Tongue (tissue), 3 donors: ENCODE measurements at places on chromosomes 5 and 9.

DNA sequence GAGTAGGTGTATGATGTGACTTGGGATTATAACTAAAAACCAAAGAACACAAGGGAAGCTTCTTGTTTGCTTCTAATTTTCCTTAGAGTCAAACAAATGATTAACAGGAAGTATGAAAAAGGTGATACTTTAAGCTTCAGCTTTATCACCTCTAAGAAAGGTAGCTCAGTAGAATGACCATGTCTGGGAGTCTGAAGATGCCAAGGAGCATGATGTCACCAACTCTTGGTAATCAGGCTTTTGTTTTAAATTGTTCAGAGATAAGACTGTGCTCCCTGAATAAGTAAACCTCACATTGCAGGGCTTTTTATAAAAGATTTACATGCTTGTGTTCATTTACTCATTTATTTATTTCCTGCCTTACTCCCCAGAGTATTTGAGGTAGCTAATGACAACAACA is 169.9 kb downstream of the FER start:
- DNase-seq = no peak

GRCh38 chr5:173689171-173689736 is 72.8 kb upstream of the BOD1 start:
- DNase-seq = no peak

GRCh38 chr9:16414451-16414850 is 456.0 kb downstream of the BNC2 start:
- DNase-seq = no peak

DNA sequence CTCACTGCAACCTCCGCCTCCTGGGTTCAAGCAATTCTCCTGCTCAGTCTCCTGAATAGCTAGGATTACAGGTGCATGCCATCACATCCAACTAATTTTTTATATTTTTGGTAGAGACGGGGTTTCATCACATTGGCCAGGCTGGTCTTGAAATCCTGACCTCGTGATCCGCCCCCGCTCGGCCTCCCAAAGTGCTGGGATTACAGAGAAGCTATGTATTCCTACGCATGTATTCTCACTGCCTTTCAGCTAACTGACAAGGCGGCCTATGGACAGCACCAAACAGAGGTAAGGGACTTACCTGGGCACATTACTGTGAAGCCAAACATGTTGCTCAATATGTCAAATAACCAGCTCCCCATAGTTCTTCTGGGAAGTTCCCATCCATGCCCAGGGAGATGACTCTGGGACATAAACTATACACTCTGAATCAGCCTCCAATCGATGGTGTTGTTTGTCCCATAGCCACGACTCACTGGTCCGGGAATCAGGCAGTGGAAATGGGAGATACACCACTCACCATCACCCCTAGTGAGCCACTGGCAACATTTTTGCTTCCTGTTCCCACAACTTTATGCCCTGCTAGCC is 114.6 kb downstream of the SYK start:
- no peak for DNase-seq

- no peak for DNase-seq
Measured at GRCh38 chr5:158384535-158385481, 525.9 kb upstream of the CLINT1 start.

- no peak for DNase-seq
Measured at GRCh38 chr5:170444969-170445505, 55.9 kb upstream of the KCNMB1 start.

GRCh38 chr5:104186100-104186499 is 623.5 kb upstream of the NUDT12 start:
- DNase-seq = no peak

DNA sequence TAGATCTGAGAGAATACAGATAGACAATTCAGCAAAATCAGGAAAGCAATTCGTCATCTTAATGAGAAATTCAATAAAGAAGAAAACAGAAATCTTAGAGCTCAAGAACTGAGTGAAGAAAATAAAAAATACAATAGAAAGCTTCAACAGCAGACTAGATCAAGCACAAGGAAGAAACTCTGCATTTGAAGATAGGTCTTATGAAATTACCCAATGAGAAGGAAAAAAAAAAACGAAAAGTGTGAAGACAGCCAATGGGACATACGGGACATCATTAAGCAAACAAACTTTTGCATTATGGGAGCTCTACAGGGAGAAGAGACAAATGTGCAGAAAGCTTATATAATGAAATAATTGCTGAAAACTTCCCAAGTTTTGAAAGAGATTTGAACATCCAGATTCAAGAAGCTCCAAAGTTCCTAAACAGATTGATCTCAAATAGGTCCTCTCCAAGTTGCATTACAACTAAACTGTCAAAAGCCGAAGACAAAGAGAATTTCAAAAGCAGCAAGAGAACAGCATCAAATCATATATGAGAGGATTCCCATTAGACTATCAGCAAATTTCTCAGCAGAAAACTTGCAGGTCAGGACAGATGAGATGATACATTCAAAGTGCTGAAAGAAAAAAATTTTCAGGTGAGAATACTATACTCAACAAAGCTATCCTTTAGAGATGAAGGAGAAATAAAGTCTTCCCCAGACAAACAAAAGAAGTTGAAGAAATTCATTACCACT is 10.8 kb upstream of the RLN2 start:
- DNase-seq = no peak

GRCh38 chr5:60929024-60929423 is 15.8 kb downstream of the ERCC8 start:
- DNase-seq = no peak

DNA sequence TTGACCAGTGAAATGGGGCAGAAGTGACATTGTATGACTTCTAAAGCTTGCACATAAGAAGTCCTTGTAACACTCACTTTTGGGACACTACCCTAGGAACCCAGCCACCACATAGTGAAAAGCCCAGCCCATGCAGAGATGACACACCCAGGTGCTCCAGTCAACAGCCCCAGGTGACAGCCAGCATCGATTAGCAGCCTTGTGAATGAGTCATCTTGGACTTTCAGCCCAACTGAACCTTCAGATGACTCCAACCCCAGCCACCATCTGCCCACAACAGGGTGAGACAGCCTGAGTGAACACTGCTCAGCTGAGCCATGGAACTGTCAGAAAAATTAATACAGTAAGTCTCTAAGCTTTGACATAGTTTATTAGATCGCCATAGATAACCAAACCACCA is 458.6 kb downstream of the ZSWIM6 start:
- DNase-seq = no peak

- peak; percentile 72 for DNase-seq
Measured at GRCh38 chr9:76810377-76810957, 46.2 kb downstream of the PCA3 start.

DNA sequence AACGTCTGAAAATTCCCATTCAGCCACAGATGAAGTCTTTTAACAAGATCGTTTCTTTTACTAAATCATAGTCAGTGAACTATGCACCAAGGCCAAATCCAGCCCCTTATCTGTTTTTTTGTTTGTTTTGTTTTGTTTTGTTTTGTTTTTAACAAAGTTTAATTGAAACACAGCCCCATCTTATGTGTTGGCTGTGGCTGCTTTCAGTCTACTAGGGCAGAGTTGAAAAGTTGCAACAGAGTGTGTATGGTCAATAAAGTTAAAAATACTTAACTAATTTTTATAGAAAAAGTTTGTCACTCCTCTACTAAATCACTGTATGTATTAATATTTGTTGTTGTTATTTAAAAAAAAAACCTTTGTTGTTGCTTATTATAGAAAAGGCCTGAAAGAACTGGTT is 137.1 kb downstream of the CAAP1 start:
- no peak for DNase-seq

- peak; percentile 29 for DNase-seq
Measured at GRCh38 chr9:95876595-95876994, 1.1 kb downstream of the ERCC6L2 start.

GRCh38 chr5:124716169-124716568 is 30.3 kb downstream of the ZNF608 start:
- no peak for DNase-seq

DNA sequence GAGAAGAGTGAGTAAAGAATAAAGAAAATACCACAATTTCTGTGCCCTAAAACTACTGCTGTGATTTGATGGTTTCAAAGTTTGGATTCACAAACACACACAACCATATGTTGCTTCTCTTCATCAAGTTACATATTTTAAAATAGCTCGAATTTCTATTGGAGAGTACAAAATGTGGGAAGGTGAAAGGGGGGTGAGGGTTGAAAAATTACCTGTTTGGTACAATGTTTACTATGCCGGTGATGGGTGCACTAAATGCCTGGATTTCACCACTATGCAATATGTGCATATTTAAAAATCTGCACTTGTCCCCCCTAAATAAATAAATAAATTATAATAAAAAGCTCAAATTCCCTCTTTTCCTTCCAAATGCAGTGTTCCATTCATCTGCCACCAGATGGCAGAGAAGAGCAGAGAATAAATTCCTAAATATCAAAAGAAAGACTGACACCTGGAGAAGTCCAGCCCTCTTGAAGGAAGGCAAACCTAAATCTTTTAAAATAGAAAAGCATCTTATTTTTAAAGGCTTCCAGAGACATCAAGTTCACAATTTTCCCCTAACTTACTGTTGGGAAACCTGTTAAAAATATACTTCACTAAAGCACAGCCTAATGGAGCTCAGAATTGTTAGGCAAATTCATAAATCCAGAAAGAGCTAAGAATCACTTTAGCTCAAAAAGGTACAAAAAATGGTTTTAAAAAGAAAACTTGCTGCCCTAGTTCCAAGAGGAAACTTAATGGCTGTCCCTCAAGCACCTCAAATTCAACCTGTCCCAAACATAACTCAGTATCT is 24.8 kb upstream of the HNRNPA0 start:
- DNase-seq = peak; percentile 79

- DNase-seq = no peak
Measured at GRCh38 chr9:34318163-34318790, 10.8 kb downstream of the KIF24 start.

DNA sequence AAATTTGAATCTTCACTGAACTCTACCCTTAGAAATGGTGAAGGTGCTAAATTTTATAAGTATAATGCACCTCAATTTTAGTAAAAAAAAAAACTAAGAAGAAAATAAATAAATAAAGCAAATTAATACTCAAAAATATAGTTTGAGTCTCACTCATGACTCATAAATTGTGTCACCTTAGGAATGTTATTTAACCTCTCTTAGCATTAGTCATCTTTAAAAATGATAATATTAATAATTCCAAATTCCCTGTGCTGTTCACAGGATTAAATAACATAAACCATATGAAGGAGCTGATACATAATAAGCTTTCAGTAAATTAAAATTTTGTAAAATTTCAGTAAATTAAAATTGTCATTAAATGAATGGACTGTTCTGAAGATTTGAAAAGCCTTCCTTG is 339.8 kb upstream of the RGMB start:
- DNase-seq = no peak

GRCh38 chr9:111949919-111950318 is 53.3 kb downstream of the UGCG start:
- no peak for DNase-seq

DNA sequence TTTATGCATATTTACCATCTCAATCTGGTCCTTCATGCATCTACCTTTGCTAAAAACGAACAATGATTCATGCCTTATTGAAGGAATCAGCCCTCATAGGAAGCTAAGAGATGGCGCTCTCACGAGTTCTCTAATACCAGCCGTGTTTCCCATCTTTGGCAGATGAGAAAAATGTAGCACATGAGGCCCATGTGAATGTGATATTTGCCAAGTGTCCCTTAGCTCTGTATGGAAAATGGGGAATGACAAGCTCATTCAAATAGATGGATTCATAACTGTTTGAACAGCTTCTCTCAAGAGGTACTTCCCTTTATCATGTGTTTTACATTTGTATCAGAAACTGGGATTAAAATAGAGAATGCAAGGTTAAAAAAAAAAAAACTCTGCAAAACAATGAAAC is 66.1 kb downstream of the TTC39B start:
- DNase-seq = no peak

DNA sequence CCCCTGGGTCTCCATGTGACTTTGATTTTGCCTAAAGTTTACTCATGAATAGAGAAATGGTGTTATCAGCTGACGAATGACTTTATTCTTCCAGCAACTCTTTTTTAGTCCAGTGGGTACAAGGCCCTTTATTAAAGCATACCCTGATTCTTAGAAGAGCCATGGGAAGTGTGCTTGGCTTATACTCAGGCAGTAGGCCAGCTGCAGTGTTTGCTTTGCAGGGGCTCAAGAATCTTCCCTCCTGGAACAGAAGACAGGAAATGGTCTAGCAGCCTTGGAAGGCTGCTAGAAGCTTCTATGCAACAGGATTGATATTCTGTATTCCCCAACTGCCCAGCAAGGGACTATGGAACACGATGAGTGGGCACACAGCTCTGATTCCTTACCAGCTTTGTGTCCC is 73.4 kb upstream of the PLPP6 start:
- DNase-seq = no peak

DNA sequence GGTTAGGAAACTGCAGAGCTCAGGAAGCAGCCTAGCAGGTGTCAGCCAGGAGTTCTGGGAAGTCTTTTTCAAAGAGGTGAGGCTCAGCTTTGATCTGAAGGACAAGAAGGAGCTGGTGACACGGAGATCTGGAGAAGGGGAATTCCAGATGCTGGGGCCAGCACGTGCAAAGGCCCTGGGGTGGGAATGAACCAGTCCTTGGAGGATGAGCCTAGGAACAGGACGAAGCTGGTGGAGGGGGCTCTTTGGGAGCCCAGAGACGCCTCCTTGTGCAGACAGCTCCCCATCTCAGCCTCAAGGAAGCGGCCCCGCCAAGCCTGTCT is 15.2 kb upstream of the RNU6ATAC start:
- DNase-seq = no peak

DNA sequence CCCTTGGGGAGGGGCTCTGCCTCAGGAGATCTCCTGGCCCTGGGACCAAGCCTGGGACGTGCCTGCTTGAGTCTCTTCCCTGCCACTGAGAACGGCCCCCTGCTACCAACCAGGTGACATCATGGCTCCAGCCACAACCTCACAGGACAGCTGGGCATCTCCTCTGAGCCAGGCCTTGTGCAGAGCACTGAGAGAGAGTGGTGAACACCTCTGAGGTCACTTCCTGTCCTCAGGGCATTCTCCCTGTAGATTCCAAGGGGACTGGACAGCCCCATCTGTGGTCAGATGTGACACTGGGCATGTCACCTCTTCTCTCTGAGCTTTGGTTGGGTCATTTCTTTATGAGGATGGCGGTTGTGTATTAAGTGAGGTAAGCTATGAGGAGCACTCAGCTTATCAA is 172.0 kb downstream of the MELK start:
- DNase-seq = no peak

GRCh38 chr9:80078826-80079225 is 507.1 kb downstream of the TLE4 start:
- DNase-seq = no peak

GRCh38 chr9:99663856-99664255 is 157.8 kb upstream of the NR4A3 start:
- no peak for DNase-seq

DNA sequence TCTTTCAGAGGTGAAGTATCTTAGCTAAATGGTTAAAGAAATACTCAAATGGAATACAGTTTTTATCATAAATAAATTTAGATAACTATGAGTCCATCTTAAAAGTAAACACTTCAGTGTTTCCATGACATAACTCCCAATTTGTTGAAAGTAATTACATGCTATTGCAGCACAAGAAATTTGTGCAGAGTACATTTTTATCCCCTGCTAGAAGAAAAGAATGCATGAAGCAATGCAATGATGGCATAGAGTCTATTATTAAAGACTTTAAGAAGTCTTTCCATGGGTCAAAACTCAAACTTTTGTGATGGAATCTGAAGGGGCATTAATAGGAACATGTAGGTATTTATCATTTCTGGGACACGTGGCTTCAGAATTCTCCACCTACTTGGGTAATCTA is 106.6 kb upstream of the DPYSL3 start:
- DNase-seq = no peak
